ENCODE measurements at places on chromosomes 5 and 9.

- no peak for DNase-seq
These were observed 16.8 kb upstream of the CEP72 start for GRCh38 chr5:595285-595875.

- DNase-seq = no peak
These were observed 128.3 kb downstream of the ZCCHC7 start for GRCh38 chr9:37248651-37249163.

- no peak for DNase-seq
These were observed 125.9 kb upstream of the OSMR start for GRCh38 chr5:38719916-38720315.

DNA sequence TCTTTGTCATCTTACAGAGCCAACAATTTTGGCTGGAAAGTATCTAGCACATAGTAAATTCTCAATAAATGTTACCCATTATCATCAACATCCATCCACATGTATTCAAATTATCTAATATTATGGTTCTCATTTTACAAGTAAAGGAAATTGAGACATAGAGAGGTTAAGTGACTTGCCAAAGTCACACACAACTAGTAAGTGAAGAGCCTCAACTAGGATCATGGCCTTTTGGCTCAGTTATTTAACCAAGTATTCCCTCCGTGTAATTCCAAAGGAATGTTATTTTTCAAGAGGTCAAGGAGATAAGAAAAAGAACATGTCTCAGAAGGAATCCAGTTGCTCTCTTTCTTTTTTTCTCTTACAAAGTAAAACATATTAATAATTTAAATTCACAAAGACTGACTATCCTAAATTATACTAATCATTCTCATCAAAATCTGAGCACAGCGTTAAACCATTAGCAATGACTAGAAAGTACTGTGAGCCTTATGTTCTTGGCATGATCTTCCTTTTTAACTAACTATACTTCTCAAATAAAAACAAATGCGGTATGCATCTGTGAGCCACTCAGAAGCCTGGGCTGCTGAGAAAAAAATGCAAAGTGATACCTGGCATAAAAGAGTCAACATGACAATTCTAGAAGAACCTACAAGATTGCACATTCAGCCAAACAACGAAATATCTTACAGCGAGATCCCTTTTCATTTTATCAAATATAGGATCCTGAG is 350.9 kb downstream of the GLIS3 start:
- DNase-seq = no peak

DNA sequence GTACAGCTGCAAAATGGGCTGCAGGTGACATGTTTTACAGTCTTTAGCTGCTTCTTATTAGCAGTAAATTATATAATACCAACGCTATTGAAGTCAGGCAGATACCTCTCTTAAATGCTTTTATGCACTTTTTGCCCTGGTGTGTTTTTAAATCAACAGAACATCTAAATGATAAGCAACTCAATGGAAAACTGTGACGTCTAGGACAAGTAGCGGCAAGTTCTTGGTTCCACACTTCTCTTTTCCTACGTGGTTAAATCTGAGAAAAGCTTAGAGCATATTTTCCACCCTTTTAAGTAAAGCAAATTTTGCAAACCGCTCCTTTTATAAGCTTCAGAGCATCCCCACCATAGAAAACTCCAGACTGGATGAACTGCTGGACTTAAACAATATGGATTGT is 58.1 kb downstream of the CEMIP2 start:
- DNase-seq = no peak

DNA sequence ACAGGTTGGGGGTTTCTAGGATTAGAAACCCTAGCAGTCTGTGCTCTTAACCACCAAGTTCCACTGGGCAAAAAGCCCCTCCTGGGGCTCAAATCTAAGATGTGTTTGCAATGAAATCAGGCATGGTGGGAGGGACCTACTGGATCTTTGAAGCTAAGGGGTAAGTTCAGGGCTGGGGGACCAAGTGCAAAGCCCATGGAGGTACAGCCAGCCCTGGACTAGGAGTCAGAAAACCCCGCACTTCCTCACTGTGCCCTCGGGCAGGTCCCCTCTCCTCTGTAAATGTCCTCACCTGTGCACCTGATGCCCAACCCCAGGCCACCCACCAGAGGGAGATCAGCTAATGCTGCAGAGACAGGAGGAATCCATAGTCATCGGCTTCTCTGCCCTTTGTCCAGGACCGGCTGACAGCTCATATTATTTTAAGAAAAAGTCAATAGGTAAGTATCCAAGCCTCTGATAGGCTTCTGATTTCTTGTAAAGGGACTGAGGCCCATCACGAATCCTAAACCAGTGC is 138.3 kb downstream of the PAX5 start:
- DNase-seq = no peak

GRCh38 chr5:158796812-158797497 is 302.8 kb downstream of the EBF1 start:
- DNase-seq = no peak

GRCh38 chr5:152113401-152113800 is 188.8 kb upstream of the GLRA1 start:
- DNase-seq = peak; percentile 73

DNA sequence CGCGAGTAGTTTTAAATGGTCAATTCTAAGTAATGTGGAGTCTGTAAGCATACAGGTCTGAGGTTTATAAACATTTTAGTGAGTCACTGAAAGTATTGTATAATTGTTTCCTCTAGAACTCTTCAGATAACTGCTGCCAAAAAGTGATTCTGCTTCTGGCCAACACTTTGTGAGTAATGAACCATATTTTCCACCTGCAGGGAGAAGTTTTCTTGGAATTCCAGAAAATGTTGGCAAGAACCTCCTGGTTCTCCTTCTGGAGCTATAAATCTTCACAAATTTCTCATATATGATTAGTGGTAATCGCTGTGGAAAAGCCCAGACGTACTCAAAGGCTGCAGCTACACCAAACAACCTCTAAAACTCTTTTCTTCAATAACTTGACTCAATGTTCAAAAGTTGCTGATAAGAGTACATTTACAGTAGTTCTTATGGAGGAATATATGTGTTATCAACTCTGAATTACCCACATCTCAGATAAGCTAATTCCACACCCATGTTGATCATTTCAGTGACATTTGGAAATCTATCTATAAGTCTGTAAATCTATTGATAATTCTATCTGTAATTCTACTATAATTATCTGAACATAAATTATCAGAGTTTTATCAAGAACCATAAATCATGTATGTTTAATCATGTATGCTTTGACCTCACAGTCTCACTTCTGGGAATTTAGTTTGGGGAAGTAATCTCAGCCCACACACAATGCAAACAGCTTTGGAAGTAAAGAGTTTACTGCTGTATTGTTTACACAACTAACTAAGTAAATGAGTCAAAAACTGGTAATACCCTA is 74.1 kb downstream of the FNBP1 start:
- DNase-seq = no peak

- DNase-seq = no peak
These were observed 348.1 kb downstream of the TMEM167A start for GRCh38 chr5:82728926-82729702.

- no peak for DNase-seq
These were observed 84.8 kb upstream of the PAM start for GRCh38 chr5:102670224-102670836.

DNA sequence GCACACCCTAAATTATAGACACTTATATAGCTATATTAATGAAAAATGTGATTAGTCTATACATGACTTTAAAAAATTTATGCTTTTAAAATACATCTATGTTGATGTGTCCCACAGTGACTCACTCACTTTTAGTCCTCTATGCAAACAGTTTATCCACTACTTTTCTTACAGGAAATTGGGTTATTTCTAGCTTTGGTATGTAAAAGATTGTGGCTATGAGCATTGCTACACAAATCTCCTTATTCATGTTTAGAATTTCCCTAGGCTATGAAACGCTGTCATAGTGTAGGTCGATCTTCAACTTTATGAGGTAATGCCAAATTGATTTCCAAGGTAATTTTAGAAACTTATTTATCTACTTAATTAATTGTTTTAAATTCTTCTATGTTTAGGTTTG is 687.4 kb downstream of the PRR16 start:
- DNase-seq = no peak

GRCh38 chr5:80259511-80260203 is 3.8 kb upstream of the SERINC5 start:
- DNase-seq = no peak

GRCh38 chr5:145347026-145347616 is 488.0 kb downstream of the PRELID2 start:
- no peak for DNase-seq

GRCh38 chr5:138179277-138179857 is 455 bp downstream of the KIF20A start:
- no peak for DNase-seq

- peak; percentile 16 for DNase-seq
These were observed 123.9 kb upstream of the ABCA1 start for GRCh38 chr9:105051897-105052296.

GRCh38 chr9:120946259-120946658 is 19.7 kb upstream of the TRAF1 start:
- DNase-seq = no peak

DNA sequence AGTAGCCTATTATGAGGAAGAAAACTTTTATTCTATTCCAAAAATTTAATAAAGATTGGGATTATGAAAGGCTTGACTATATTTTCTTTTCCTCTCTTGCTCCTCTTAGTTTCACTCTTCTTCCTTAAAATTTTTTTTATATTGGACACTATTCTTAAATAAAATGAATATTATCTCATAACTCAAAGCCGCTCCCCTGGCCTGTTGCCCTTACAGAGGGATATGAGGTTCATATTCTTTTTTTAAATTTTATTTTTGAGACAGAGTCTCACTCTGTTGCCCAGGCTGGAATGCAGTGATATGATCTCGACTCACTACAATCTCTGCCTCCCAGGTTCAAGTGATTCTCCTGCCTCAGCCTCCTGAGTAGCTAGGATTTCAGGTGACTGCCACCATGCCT is 106.8 kb upstream of the MPDZ start:
- no peak for DNase-seq

DNA sequence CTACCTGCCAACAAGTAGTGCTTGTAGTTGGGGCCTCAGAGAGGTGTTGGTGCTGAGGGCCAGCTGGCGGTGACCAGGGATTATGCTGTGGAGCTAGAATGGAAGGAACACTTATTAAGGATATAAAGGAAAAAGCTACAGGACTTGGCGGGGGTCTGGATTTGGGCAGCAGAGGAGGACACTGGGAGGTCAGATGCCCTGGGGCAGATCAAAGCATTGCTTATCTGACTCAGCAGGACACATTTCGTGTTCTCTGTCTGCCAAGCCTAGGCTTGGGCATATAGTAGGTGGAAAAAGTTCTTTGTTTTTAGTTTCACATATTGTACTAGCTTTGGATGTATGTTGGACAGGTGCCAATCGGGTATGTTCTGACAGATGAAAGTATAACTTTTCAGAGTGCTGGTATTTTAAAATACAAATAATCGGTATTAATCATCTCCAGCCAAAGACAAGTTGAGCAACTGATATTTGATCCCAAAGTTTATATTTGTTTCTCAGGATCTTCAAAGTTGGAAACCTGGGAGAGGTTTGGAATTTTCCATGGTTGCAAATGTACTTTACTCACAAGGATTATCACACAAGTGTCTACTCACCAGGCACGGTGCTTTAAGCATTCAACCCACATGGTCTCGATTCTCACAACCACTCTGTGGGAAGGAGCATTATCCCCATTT is 69.4 kb downstream of the IQGAP2 start:
- DNase-seq = no peak

DNA sequence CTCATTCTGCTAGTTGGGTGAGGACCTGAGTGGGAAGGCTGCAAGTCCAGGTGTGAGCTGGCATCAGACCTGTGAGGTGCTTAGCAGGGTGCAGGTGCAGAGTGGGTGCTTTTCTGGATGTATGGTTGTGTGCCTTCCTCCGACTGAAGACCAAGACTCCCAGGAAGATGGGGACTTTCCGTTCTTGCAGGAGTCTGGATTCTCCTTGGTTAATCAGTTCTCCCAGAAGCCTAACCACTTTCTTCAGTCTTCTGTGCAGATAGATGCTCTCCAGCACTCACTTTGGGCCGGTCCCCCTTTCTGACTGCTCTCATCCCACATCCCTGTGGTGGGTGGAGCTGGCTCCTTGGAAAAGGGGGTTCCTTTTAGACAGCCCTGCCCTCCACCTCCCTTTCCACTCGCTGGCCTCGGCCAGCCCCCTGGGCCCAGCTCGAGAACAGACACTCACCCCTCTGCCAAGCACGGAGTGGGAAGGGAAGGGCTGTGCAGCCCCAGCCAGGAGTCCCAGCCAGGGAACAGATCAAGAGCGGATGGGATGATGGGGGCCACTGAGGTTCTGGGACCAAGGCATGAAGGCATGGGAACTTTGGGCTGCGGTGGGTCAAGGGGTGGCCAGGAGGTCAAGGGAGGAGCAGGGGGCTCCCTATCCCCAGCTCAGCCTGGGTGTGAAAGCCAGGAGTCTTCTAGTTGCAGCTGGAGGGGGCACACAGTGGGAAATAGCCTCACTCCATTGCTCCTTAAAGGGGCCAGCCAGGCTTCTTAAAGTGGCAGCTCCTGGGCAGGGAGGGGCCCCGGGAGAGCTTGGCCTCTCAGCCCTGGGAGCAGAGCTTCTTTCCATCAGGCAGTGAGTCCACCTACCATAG is 62.4 kb downstream of the FGF18 start:
- no peak for DNase-seq

DNA sequence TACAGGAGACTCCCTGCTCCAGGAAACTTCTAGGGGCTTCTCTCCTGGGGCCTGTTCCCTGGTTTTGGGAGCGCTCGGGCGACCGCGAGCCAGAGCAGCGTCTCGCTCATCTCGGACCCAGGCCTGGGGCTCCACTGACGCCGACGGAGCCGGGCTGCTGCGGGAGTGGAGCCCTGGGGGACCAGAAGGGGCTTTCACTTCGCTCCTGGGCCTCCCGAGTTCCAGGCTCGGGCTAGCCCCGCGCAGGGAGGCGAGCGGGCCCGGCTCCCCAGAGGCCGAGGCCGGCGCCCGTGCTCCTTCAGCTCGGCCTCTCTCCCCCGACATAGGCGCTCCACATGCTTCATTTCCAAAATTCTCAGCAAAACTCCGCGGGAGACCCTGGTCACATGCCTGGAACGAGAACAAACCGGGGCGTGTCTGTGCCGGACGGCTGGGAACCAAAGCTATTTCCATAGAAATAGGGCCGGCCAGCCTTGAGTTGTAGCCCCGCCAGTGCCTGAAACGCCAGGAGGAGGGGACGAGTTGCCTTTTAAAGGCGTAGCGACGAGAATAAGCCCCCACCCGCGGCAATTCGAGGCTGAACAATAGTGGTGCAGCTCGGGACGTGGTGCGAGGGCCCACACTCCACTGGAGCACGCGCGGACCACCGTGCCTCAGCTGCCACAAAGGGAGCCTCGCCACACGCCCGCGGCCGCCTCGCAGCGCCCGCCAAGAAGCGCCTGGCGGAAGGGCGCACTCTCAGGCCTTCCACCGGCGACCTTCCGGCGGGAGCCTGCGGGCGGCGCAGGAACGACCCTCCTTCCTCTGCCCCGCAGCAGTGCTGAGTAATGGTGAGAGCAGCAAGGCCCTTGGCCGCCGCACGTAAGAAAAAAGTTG is 1.1 kb upstream of the G3BP1 start:
- peak; percentile 47 for DNase-seq
